ENCODE measurements at places on chromosomes 12 and 14.

GRCh38 chr12:103965255-103965589 is 450 bp upstream of the TDG start:
- no peak for DNase-seq

GRCh38 chr12:104570174-104570907 is 113.6 kb downstream of the CHST11 start:
- no peak for DNase-seq

DNA sequence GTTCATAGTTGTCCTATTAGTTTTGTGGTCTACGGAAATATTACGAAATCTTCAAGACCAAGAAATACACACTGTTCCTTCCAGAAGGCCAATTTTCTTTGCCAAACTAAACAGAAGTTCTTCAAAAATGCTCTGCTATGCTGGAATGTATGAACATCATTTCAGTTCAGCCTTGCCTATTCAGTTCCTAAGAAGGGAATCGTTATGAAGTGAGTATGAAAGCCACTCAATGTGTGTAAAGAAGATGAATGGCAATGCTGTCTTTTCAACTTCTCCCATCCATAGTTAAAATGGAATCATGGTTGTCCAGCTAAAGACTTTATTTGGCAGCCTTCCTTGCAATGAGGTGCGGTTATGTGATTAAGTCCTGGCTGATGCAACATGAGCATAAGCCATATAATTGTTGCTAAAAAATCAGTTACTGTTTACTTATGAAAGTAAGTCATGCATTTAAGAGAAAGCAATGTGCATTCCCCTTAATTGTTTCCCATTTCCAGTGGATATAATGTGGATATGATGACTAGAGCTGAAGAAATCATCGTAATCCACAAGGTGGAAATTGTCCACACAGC is 73.8 kb upstream of the PTPRR start:
- peak; percentile 98 for DNase-seq

DNA sequence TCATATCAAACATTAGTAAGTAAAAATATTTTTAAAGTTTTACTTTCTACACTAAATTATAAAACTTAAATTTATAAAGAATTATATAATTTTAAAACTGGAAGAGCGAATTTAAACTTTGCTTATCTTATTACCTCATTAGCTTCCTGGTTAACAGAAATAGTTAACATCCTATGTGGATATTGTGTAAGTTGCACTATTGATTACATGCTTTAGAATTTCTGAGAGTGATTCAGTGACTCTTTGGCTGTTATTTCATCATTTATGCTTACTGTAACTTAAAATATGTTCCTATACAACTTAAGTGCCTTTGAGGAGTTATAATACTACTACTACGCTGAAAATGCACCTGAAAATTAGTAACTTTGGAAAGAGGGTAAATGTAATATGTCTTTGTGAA is 101.4 kb downstream of the FOXA1 start:
- no peak for DNase-seq

DNA sequence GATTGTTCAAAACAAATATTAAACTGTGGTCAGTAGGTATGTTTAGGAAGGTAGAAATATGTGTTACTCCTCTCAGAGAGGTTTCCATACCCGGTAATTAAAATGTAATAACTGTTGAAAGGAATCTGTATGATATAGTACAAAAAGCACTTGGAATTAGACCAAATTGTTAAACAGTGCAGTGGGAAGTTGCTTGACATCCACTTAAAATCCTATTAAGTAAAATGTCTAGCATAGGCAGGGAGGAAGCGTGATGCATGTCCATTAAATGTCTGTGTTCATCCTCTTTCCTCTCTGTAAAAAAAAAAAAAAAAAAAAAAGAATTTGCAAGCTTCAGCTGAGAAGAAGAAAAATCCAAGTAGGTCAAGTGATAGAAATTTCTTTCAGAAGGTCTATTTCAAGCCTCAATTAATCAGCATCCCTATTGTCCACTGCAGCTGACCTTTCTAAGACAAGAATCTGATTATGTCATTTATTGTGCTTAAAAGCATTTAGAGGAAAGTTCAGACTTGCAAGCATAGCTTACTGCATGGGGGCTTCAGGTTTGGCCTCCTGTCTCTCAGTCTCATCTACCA is 265.6 kb upstream of the RGS6 start:
- no peak for DNase-seq

- no peak for DNase-seq
Measured at GRCh38 chr12:90947869-90948268, 7.1 kb downstream of the CCER1 start.

DNA sequence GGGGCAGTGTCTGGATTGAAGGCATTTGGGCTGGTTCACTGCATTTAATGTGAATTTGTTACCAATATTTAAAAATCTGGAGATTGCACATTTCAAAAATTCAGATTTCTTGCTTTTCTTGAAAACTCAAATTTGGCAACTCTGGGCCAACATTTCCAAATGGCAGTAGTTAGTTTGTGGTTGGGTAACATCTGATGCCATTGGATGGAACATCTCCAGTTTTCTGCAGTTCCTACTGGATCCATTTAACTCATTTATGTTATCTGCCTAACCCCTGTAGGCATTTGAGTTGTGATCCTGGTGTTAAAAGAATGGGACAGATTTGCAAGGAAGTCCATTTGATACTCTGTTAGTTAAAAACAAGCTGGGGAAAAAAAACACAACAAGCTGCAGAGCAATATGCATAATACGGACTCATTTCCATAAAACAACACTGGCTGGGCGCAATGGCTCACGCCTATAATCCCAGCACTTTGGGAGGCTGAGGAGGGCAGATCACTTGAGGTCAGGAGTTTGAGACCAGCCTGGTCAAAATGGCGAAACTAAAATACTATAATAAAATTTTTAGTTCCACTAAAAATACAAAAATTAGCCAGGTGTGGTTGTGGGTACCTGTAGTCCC is 7.9 kb downstream of the EIF2B2 start:
- DNase-seq = peak; percentile 37

GRCh38 chr12:19397534-19397933 is 41.8 kb upstream of the AEBP2 start:
- no peak for DNase-seq

DNA sequence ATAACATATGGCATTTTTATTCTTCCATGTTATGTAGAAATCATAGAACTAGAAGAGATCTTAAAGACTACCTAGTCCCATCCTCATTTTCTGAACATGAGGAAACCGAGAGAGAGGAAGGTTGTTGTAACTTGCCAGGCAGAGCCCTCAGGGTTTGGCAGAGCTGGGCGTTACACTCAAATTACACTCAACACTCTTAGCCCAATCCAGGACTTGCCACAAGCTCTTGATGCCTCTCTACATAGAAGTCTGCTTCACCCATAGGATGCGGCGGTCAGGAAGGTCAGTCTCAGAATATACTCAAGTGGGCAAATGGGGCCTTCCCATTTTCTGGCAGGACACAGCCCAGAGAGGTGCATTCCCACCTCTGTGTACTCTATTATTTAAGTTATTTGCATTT is 208.1 kb downstream of the ZFP36L1 start:
- DNase-seq = no peak

- no peak for DNase-seq
Measured at GRCh38 chr14:78316052-78316451, 145.9 kb downstream of the NRXN3 start.

GRCh38 chr12:3230758-3231375 is 153.7 kb downstream of the TSPAN9 start:
- no peak for DNase-seq

DNA sequence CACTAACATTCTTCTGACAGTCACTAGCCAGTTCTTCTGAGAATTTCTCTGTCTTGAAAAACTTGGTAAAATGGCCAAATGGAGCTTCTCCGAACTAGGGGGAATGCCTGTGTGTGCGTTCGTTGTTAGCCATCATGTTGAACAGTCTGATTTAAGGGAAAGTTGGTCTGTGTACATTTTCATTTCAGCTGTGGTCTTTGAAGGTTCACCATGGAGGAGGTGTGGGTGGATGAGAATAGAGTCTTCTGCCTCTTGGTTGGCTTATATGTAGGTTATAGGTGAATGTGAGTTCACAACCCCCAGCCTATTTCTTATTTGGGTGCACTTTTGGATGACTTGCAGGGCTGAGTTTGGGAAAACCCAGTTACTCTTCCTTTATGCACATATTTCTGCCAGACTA is 12.9 kb downstream of the ETV6 start:
- no peak for DNase-seq

- no peak for DNase-seq
Measured at GRCh38 chr14:75497191-75497590, 25.1 kb upstream of the BATF start.

GRCh38 chr12:100733817-100734593 is 60.6 kb upstream of the ANO4 start:
- DNase-seq = peak; percentile 63

- DNase-seq = no peak
Measured at GRCh38 chr14:101110729-101111619, 207.5 kb upstream of the RTL1 start.

- no peak for DNase-seq
Measured at GRCh38 chr14:100994756-100995330, 91.3 kb upstream of the RTL1 start.

DNA sequence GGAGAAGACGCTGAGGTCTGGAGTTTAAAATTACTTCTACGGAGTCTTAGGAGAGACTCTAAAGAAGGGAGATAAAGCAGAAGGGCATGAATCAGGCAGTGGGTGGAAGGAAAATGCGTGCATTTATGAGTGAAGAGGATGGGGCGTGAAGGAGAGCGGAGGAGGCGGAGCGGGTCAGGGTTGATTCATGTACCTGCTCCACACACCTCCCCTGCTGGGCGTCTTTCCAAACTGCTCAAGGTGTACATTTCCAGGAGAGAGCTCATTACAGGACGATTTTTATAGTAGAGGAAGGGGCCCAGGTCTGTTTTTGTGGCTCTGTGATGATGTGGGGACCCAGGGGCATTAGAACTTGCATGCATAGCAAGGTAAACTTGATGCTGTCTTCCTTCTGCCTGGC is 65.0 kb upstream of the ASPG start:
- no peak for DNase-seq

DNA sequence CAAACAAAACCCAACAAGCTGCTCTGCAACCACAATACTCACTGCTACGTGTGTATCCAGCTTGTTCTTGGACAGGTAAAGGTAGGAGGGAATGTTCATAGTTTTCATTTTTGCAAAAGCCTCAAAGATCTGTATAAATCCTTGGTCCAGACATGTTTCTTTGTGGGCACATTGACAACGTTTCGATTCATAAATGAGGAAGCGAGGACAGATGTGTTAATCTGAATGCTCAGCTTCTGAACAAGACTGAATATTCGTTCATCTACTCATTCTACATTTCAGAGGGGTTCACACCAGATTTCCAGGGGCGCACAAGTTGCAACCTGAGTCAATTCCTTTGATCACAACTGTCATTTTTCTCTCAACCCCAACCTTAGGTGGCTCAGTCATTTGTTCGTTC is 134.4 kb downstream of the LLPH start:
- no peak for DNase-seq

DNA sequence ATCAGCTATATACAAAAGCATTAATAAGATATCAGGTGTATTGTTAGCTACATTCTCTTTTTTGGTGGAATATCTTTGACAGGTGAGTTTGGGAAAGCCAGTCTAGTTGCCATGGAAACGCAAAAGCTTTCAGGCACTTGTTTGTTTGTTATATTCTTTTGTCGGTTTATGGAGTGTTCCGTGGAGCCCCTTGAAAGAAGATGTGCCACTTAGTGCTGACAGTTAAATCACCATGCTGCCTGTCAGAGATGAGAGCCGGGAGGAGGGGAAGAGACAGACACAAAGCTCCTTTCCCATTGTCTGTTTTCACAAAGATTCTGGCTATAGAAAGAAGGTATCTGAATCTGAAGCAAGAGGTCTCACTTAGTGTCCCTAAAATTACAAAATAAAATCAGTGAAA is 170.8 kb downstream of the SNAPC1 start:
- no peak for DNase-seq

GRCh38 chr12:123910761-123911193 is 61.9 kb downstream of the CCDC92 start:
- no peak for DNase-seq

DNA sequence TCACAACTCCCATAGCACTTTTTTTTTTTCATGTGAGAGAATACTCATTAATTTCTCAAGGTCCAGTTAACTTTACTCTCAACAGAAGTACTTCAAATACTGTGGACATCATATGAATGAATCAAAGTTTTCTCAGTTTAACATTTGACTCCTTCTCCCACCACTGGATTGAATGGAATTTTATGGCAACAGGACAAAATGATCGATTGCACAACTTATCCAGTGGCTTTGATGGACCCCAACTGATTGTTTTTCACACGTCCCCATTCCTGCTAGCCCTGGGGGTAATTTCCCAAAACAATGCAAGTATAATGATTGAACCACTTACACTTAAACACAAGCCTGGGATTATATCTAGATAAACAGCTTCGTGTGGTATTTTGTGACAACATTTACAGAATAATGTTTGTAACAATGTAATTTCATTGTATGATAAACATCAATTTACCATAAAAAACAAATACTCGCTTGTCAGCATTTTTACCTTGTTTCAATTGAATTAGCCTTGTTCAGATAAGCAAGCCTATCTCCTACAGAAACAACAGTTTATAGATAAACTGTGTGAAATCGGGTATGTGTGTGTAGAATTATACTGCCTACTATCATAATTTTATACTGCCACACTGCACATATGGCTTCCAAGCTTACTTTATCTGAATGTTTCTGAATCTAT is 60.9 kb downstream of the SOX5 start:
- no peak for DNase-seq

- DNase-seq = no peak
Measured at GRCh38 chr12:68080577-68080976, 79.0 kb downstream of the IFNG start.

GRCh38 chr14:74921053-74921620 is 1.9 kb downstream of the RPS6KL1 start:
- no peak for DNase-seq

GRCh38 chr12:121223292-121224285 is 13.7 kb downstream of the P2RX4 start:
- DNase-seq = no peak

- no peak for DNase-seq
Measured at GRCh38 chr12:26176725-26177124, 18.6 kb upstream of the SSPN start.

GRCh38 chr12:58189893-58190292 is 248.5 kb downstream of the ATP23 start:
- DNase-seq = no peak

DNA sequence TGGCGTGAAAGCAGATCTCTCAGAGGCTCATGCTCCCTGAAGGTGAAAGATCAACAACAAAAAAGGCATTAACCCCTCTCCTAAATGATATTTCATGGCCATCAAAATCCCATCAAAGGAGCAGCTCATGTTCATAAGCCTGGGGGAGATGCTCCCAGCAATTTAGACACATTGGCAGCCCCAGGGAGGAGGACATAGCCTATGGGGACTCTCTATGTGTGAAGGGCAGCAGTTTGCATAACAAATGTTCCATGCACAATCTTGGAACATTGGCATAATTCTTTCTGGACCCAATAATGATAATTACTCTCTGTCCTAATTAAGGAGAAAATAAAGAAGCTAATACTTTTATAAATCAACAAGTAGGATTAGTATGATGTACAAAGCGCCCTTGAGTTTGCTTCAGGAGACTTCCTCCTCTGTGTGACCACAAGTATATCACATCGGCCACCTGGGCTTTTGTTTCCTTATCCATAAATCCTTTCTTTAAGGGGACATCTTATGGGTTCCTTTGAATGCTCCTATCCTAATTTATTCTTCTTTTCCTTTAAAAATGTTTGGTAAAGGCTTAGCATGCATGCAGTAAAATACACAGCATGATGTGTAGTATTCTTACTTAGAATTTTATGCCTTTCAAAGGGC is 161.9 kb upstream of the PLEKHG7 start:
- no peak for DNase-seq
